ENCODE measurements at places on chromosomes 3 and 15.

DNA sequence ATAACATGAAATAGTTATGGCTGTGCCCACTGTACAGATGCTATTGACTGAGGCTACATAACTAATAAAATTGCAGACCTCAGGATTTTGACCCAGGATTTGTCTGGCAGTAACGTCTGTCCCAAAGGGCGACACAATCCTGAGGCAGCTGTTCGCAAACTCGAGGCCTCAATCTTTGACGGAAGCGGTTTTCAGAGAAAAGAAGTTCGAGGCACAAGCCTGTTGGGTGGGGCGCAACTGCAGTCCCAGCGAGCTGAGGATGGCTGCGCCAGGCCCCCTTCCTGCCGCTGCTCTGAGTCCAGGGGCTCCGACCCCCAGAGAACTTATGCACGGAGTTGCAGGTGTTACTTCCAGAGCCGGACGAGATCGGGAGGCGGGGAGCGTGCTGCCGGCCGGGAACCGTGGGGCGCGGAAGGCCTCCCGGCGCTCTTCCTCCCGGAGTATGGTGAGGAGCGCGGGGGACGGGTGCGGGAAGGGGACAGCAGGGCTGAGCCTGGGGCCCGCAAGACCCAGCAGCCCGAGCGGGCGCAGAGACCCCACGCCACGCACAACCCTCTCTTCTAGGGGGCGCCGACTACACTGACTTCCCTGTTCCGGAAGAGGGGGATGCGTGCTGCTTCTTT lies at the start of gene PARP15:
TSS of gene PARP15 (plus strand) at position 242 of the 623 bp plus-strand sequence. CDS start at position 260, 18 bp downstream.
- DNase-seq = peak; percentile 30

GRCh38 chr3:101878589-101878988 lies 29.3 kb downstream of the NFKBIZ start:
- DNase-seq = no peak

DNA sequence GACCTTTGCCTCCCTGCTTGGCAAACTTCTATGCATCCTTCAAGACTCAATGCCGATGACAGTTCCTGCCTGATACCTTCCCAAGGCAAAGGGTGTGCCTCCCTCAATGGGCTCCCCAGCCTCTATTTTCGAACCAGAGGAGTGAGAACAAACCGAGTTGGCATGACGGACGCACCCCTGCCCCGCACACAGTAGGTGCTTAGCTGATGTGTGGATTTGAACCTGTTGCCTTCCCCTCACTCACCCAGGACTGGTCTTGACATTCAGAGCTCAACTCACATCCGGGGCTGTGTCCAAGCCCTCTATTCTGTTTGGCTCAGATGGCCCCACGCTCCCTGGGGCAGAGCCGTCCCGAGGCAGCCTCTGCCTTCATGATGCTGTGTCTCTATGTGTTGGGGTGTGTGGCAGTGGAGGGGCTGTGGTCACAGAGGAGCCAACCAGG lies 52.2 kb upstream of the SLC6A11 start:
- no peak for DNase-seq

DNA sequence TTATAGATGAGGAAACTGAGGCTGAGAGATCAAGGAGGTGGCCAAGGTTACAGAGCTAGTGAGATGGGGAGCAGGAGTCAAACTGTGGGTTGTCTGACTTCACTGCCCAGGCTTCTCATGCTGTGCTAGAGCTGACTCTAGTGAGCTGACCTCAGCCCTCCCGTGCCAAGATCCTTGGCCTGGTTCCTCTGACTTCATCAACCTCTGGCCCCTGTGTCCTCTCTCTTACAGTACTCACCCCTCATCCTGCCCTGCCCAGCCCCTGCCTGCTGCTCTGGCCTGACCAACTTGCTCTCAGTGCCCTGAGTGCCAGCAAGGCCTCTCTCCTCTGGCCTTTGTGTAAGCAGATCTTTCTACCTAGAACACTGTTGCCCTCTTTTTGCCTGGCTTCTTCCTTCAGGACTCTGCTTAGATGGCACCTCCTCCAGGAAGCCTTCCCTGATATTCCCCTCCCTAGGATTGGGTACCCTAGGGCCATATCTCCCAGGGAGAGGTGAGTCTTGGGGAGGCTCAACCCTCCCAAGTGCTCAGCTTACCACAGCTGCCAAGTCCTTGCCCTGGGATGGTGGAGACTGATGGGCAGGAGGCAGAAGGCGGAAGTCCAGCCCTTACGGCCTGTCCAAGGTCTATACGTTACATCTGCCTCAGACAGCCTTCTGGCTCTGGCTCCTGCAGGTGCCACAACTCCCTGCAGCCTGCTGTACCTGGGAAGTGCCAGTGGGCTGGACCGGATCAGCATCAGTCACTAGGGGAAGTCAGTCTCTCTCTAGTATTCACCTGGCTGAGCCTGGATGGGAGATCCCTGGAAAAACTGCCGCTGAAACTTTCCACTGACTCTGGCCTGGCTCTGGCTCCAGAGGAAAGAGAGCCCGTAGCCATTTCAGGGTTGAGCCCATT lies 36.3 kb upstream of the FAM107A start:
- DNase-seq = no peak

DNA sequence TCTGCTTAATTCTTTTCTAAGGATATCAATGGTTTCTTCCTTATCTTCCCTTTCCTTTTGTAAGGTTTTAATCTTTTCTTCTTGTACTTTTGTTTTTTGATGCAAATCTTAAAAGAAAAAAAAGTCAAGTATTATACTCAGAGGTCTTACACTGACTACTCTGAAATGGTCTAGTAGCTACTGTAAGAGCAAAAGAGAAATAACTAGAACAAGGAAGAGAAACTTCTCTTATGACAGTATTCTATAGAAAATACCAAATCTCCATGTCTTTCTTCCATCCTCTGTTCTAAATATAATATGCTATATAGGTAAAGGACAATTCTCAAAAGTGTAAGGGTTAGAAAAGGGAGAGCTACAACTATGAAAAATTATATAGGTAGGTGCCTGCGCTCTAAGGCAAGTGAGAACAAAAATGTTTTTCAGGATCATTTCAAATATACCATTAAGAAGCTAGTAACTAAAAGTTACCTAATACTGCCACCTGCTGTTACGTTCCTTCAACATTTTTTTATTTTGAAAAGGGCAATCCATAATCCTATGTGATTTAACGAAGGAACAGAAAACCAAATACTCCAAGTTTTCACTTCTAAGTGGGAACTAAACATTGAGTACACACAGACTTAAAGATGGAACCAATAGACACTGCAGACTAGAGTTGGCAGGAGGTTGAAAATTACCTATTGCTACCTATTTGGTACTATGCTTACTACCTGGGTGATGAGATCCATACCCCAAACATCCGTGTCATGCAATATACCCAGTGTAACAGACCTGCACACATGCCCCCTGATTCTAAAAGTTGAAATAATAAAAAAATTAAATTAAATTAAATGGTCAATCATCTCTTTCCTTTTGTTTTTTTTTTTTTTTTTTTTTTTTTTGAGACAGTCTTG lies 36.7 kb downstream of the CIP2A start:
- no peak for DNase-seq

DNA sequence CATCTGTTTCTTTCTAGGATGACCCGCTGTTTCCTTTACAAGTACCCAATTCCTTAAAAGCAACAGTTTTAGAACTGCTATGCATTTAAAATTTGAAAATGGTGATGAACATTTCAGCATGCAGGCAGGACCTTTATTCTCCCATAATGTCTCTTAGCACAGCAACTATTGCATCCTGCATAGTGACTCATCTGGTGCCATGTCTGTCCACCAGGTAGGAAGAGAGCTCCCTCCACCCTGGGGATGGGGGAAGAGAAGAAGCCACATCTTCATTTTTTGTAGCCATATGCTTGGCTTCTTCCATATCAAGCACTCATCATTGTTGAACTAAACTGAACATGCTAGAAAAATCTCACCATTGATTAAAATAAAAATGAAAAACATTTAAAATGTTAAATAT lies 9.9 kb downstream of the GPR15 start:
- no peak for DNase-seq

DNA sequence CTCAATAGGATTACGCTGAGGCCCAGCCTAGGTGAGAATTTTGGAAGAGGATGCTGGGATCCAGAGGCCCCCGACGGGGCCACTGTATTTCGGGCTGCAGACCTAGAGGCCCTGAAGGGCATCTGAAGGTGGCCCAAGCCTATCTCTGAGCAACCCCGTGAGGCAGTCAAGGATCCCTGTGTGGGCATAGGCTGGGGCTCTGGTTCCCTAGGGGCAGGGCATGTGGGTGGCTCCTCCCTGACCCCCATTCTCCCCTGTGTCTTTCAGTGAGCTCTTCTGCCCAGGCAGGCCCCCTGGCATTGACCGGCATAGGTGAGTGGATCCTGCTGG lies 216.0 kb downstream of the SNRPN start:
- no peak for DNase-seq

Measured in stimulated activated CD8-positive, alpha-beta memory T cell treated with anti-CD3 and anti-CD28 coated beads, Interleukin-15, amount 100 ng/mL, for 48 hours (primary cell).